NCI-H1092 treated with DMSO at 0.1 percent for 48 hours (cell line): ENCODE measurements at places on chromosomes 2 and 18.

GRCh38 chr2:167059173-167059572 is 170.9 kb downstream of the XIRP2 start:
- DNase-seq: no peak

- no peak for DNase-seq
These were observed 6.1 kb upstream of the IL37 start for GRCh38 chr2:112904883-112905282.

GRCh38 chr2:66721776-66722175 is 286.9 kb downstream of the MEIS1 start:
- DNase-seq: no peak

DNA sequence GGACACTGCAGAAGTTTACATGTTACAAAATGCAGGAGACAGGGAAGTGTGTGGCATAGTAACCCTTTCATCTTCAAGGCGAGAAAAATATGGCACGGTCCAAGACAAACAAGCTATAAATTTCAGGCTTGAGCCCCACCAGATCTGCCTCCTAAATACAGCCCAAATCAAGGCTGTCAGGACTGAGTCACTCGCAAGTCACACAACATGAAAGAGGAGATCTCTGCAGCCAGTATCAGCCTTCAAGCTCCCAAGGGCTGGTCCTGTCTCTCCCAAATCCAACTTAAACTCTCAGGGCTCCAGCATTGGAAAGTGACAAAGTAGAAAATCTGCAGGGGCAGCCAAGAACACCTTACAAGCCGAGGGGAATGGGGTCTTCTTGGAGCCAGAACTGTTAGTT is 106.3 kb upstream of the GATA6 start:
- no peak for DNase-seq

DNA sequence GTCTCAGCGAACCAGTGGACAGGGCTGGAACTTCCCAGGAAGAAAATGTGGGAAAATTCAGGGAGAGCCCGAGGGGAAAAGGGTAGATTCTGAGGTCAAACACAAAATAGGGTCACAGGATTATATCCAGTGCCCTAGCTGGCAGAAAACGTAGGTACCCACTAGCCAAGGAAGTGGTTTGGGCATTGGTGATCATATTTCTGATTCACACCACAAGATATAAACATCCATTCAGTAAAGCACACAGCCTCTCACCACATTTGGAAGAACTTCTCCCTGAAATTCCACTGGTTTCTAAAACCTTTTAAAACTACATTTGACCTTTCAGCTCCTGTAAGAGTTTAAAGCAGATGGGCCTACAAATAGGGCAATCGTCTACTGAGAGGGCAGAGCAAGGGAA is 186.9 kb downstream of the TTC32 start:
- DNase-seq: no peak

DNA sequence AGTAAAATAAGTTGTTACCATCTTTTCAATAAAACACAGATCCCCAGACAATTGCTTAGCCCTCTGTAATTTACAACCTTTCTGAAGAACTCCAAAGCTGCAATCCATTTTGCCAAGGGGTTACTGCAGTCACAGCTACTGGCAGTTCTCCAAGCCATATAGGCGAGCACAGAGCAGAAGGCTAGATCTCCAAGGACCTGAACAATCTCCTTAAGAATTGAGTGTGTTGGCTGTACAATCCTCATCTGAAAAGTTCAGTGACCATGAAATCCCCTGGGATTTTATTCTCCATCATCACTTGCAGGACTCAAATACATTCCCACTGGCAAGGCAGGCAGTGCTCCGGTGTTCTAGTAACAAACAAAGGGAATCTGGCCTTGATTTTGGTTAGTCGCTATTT is 103.9 kb upstream of the LRP1B start:
- peak; percentile 11 for DNase-seq
